ENCODE measurements at places on chromosomes 6 and 20. TPM values are rescaled to one million over a fixed set of nuclear protein-coding genes. Genes with fewer than 3 reads are reported as not detected.

NNAT gene
- total RNA-seq = 0.33 TPM

DNA sequence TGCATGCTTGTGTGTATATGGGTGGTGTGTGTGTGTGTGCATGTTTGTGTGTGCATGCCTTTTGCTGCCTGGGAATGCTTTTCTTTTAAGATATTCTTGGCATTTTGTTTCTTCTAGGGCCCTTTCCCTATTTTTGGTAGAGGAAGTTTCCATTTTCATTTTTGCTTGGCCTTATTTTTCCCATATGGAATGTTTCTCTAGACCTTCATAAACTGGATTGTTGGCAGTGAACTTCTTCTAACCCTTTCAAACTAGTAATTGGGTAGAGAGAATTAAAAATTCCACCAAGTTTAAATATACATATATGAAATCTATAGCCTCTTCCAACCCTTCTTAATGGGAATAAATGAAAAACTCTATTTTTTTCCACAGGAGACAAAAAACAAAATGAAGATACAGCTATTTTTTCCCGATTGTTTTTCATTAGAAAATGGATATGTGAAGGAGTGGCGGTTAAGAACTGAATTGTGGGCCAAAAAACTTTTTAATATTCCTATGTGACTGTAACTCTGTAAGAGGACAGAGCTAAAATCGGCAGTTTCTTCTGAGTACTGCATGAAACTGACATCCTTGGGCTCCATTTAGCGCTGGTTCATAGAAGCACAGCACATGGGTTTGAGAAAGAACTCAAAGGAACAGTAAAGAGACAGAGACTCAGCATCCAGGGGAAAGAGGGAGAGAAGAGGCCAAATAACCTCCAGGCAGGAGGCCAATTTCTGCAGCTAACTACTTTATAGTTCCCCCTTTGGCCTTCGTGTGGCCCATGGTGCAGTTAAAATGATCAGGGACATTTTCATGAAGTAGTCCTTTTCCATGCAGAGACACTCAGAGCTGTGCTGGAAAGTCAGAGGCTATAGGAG lies 102.1 kb downstream of the TMEM170B start:
- DNase-seq = no peak

GRCh38 chr6:41170547-41171160 lies 7.7 kb upstream of the TREM2 start:
- DNase-seq = no peak

- DNase-seq = peak; percentile 75
Observed at GRCh38 chr20:62651285-62652021, 9.2 kb downstream of the SLCO4A1 start.

BEND3 gene
- total RNA-seq = 7.5 TPM

DNA sequence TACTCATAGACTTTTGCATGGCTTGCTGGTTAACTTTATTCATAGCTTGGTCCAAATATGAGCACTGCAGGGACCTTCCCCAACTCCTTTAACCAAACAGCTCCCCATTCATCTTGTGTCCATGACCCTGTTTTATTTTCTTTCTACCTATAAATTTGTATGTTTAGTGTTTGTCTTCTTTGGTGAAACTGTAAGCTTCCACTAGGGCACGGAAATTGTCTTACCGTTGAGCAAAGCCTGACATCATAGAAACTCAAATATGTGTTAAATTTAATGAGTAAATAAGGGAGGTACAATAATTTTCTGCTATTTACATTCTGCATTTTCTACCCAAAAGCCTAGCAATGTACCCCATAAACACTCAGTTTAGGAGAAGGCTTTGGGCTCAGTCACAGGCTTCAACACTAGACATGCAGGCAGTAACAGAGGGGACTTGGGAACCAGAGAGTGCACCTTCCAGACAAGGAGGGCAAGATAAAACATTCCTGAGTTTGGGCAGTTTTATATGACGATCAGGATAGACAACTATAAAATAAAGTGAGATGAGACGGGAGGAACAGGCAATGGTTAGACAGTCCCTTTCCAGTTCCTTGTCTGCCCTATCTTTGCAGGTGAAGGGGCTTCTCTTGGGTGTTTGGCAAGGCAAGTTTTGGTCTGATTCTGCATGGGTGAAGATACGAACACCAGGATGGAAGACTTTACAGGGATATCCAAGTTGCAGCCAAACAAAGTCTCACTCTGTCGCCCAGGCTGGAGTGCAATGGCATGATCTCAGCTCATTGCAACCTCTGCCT lies 46.2 kb upstream of the ZNF217 start:
- no peak for DNase-seq

GRCh38 chr6:68747110-68747790 lies 112.2 kb downstream of the ADGRB3 start:
- DNase-seq = no peak

- no peak for DNase-seq
Observed at GRCh38 chr6:149212206-149212605, 105.3 kb upstream of the TAB2 start.

OR2B2 gene
- not detected for total RNA-seq

BMP7 gene
- total RNA-seq = not detected

GRCh38 chr6:39617520-39617919 lies 107.7 kb downstream of the KIF6 start:
- no peak for DNase-seq

- no peak for DNase-seq
Observed at GRCh38 chr6:137357263-137357947, 136.8 kb downstream of the OLIG3 start.

DNA sequence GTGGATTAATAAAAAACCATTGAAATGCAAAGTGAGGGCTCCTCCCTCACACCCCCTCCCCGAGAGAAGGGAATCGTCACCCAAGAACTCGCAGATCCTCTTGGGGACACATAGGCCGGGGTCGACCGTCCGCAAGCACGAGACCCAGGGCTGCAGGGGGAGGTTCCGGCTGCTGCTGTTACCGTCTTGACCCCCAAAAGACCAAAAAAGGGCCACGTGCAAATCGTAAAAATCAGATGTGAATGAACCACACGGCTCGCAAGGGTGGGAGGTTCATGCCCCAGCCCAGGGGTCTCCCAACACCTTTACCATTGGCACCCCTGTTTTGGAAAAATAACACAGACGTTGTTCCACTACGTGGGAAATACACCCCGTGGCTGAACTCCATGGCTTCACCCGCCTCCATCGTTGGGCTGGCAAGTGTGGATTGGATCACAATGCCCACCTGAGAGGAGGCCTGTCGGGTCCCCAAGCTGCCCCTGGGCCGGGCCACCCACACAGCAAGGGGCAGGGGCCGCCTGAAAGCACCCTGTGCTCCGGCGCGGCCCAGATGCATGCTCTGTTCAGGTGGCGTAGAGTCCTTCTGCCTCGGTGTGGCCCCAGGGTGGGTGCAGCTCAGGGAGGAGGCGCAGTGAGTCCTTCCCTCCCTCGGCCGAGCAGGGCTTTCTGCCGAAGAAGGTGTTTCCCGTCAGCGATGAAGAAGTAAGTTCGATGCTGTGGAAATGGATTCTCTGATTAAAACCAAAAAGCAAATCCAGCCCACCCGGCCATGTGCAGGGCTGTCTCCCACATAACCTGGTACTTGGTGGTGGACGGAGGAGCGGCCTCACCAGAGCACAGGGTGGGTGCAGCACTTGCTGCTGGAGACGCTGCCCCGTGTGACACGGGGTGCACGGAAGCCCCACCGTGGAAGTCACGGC lies 85.0 kb downstream of the YTHDF1 start:
- DNase-seq = no peak

CST4 gene
- not detected for total RNA-seq

DNA sequence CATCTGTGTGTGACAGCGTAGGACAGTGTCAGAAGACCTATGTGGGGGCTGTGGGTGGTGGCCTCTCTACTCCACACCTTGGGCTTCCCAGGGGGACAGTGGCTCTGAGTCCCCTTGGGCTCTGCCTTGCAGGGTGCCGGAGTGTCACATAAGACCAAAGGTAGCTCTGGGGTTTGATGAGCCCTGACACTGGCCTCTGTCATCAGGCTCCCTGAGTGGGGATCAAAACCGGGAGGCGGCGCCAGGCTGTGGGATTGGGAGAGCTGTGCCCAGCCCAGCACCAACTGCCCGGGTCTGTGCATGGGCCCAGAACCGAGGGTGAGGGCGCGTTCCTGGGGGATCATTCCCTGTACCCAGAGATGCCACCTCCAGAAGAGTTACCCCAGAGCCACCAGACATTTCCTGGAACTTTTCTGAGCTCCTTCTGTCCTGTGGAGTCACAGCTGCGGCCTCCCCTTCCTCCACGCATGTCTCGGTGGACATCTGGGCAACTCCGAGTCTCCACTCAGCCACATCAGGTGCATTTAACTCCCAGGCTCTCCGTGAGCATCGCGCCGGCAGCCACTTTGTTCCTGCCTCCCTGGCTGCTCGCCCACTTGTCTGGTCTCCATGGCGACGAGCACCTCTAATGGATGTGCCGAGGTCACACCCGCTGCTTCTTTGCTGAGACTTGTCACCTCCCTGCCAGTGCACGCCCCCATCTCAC lies 94.7 kb downstream of the TMEM242 start:
- no peak for DNase-seq

DNA sequence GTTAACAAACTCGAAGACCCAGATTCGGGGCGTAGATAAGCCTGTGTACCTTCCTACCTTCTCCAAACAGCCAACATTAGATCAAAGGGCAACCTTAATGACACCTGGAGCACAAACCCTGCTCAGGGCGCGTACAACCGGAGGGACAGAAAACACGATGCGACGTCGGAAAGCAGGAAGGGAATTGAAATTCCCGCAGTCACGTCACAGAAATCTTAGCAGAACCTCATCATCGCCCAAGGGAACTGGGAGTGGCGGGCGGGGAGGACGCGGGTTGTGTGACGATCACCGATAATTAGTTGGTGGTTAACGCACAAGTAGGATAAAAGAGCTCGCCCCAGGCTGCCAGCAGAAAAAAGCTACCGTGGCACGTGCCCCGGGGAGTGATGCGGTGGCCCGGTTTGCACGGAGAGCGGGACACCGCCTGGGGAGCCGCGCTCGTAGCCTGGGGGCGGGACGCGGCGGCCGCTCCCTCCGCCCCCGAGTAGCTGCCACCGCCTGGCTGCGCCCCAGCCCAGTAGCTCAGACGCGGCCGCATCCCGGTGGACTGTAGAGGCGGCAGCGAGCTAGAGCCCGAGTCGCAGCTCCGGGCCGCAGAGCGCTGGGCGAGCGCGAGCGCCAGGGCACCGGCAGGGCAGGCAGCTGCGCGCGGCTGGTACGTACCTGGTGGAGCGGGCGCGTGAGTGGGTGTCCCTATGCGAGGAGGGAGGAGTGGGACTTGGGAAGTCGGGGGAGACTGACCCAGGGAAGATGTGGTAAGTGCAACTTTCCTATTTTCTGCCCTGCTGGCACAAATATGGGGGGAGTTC lies at the start of gene PKIB:
Gene PKIB (plus strand): TSS at position 525 of the 809 bp plus-strand sequence. CDS start 107,390 bp downstream, outside the sequence.
- peak; percentile 31 for DNase-seq

GRCh38 chr6:17998003-17998402 lies 10.6 kb upstream of the KIF13A start:
- DNase-seq = no peak

DNA sequence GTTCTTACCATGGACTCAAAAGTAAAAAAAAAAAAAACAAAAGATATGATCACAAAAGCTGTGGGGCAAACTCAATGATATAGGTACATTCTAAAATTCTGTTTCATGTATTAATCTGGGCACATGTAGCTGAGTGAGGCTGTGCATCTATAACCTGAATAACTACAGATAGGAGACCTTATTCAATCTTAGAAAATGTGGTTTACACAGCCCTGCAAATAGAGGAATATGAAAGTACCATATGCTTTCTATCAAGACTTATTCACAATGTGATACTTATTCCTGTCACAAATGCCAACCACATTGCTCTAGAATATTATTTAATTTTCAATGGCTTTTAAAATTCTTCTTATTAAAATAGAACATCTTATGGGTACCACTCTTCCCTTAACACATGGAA lies 3.1 kb upstream of the SPACA1 start:
- DNase-seq = no peak

DNA sequence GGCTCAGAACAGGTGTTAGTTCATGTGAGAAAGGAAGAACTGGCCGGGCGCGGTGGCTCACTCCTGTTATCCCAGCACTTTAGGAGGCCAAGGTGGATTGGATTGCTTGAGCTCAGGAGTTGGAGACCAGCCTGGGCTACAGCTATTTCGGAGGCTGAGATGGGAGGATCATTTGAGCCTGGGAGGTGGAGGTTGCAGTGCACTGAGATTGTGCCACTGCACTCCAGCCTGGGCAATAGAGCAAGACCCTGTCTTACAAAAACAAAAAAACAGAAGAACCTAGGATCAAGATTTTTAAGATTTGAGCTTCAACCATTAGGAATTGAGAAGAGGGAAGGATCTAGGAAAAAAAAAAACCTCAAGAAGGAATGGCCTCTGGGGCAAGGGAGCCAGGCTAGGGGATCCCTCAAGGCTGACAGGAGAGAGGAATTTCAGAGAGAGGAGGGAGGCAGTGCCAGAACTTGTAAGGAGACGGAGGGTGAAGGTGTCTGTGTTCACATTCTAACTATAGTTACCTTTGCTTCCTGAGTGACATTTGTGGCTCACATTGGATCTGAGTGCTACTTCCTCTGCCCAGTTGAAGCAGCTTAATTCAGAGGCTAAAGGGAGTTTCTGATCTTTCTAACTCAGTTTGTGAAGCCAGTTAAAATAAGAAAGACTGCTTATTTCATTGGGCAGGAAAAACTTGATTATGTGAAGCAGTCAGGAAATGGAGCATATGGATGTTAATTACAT lies 26.1 kb downstream of the CHMP4B start:
- DNase-seq = no peak

- DNase-seq = no peak
Observed at GRCh38 chr6:52820198-52820597, 16.6 kb upstream of the GSTA1 start.

GRCh38 chr20:45874576-45874975 lies 6.5 kb upstream of the ZSWIM1 start:
- DNase-seq = no peak

DNA sequence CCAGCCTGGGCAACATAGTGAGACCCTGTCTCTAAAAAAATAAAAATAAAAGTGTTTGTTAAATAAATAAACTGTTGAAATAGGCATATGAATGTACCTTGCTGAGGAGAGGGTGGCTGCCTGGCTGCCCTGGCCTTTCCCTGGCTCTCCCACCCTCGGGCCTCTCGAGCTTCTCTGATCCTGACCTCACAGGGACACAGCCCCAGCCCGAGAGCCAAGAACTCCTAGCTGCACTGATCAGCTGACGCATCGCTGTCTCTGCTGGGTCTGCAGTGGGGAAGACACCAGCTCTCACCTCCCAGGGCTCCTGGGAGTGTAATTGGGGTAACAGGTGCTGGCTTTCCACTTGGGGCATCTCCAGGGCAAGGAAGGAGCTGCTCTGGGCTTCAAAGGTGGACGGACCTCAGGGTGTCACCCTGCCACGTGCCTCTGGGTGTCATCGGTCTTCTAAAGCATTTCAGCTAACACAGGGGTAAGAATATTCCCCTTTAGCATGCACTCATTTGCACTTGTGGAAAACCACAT lies 6.9 kb downstream of the TCF15 start:
- no peak for DNase-seq

HCRTR2 gene
- total RNA-seq = not detected

RNF144B gene
- 0.98 TPM for total RNA-seq

RSPH4A gene
- total RNA-seq = 0.28 TPM

DNA sequence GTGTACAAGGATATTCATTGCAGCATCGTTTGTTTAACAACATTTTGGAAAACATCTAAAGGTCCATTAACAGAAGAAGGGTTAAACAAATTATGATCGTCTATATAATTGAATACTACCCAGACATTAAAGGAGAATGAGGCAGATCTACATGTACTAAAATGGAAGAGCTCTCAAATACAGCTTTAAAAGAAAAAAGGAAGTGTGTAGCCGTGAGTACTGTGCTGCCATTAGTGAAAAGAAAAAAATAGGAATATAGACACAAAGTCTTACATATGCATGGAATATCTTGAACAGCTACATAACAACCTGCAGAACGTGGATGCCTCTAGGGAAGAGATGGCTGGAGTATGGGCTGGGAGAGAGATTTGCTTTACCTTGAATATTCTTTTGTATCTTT lies 37.9 kb downstream of the PRDM1 start:
- DNase-seq = no peak

GRCh38 chr20:25398376-25399036 lies 7.9 kb upstream of the ABHD12 start:
- no peak for DNase-seq

Data from CD8-positive, alpha-beta memory T cell (primary cell).